ENCODE measurements at places on chromosomes 7 and 10.

GRCh38 chr7:82615527-82615926, 171.9 kb upstream of the CACNA2D1 start:
- DNase-seq, result no peak

- DNase-seq, result no peak
Measured at GRCh38 chr10:131771634-131772358, 129.0 kb upstream of the PPP2R2D start.

- DNase-seq, result peak; percentile 57
Measured at GRCh38 chr7:2732959-2733584, 45.1 kb downstream of the AMZ1 start.

DNA sequence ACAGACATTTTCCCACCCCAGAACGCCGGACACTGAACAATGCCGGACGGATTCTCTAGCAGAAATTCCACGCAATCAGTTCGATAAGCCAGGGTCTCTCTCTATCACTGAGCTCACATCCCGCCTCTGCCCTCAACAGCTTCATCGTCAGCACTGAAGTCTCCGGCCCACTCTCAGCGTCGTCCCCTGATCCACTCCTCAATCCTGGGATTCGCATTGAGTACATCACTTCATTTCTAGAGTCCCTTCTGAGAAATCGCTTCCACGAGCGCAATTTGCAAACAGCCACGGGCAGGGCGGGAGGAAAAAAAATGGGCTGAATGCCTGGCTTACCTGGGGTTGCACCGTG, 365 bp downstream of the YME1L1 start:
- no peak for DNase-seq

- DNase-seq, result no peak
Measured at GRCh38 chr10:6995341-6995740, 415.3 kb upstream of the PRKCQ start.

DNA sequence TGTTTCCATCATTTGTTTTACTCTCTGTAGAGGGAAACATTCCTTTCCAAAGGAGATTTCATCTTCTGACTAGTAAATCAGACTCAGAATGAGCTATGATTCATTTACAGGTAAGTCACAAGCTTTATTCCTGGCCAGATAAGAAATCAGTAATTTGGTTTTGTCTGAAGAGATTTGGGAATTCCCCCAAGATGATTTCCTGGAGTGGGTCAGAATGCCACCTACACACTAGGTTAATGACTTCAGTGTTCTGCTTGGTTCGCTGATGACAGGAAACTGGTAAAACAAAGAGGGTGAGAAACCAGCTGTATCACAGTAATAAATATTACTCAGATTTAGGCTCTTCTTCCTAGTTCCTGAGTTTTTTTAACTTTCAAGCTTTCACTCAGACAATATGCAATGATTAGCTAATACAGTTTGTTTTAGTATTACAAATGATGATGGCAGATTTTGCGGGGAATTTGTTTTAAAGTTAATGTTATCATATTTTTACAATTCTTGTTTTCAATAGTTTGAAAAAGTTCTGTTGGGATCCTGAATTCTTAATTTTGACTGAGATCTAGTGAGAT, 8.3 kb upstream of the ASZ1 start:
- DNase-seq, result no peak

DNA sequence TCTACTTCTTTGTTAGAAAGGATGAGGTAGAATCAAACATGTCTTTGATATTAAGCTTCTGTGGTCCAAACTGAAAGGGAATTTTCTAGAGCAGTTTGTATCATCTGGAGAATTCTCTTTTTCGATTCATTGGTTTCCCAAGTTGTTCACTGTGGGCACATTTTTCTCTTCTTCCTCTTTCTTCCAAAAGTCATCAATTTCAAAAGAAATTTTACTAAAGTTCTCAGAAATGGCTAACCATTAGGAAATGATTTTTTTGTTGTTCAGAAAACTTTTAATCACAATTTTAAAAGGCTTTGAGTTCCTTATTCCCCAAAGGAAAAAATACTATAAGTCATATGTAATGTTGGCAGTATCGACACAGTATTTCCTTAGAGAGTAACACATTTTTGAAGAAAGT, 28.3 kb upstream of the CCDC6 start:
- DNase-seq, result no peak

GRCh38 chr10:92790440-92790839, 57.9 kb upstream of the EXOC6 start:
- DNase-seq, result no peak

- DNase-seq, result no peak
Measured at GRCh38 chr7:138292951-138293350, 167.1 kb upstream of the TRIM24 start.

- DNase-seq, result no peak
Measured at GRCh38 chr7:116630357-116630756, 41.6 kb upstream of the MET start.

DNA sequence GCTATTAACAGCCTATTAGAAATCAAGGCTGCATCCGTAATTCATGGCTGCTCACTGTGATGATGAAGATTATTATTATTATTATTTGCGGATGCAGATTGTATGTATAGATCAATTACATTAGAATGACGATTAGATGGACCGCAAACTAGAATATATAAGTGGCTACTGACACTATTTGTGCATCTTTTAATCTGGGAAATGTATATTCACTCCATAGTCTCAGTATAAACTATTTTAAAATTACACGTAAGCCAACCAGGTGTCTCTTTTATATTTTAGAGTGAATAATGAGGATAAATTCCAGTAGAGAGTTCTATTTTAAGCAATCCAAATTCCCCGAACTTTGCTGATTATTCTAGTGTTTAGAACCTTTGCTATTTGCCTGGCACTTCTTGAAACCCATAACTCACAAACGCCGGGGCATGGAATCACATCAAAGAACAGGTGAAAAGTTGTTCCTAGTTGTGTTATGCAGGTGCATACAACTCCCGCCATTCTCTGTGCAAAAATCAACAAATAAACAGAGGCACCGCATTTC, 509 bp upstream of the ING3 start:
- DNase-seq, result no peak

- no peak for DNase-seq
Measured at GRCh38 chr10:132946311-132946710, 3.9 kb upstream of the CFAP46 start.

GRCh38 chr10:35208949-35209613, 82.4 kb downstream of the CREM start:
- DNase-seq, result no peak

GRCh38 chr7:17580141-17580540, 281.7 kb downstream of the AHR start:
- peak; percentile 1 for DNase-seq

DNA sequence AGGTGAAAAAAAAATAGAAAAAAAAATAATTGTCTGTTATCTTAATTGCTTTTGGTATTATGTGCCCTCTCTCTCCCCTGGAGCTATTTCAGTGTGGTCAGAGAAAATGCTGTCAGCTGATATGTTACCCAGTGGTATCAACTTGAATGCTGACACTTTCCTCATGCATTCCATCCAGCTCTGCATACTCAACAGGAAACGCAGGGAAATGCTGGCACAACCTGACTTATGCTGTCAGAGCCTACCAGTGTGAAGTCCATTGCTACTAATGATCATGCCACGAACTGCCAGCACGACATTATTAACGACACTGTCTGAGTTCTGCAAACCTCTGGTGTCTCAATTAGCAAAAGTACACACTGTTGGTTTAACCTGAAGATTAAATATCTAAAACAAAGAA, 182.8 kb downstream of the ZWINT start:
- no peak for DNase-seq

DNA sequence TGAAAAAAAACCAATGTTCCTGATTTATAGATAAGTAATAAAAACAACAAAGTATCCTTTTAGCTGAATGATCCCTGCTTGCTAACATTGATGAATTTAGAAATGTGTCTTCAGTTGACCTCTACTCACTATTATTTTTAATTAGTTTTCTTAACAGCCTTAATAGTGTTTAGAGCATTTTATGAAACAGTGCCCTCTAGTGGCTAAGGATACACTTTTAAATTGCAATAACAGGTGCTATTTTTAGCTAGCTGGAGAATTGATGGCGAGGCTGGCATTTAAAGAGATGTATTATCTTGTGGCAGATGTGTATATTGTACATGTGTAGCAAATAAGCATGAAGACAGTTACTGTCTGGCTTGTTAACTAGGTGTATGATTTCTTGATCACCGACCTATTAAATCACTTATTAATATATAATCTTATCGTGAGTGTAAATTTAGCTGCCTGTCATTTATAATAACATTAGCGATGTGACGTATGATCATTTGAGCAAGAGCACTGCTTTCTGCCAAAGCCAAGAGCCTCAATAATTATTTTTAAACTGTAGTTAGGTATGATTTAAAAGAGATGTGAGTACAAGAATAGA, 451.9 kb downstream of the DPP6 start:
- DNase-seq, result no peak

GRCh38 chr7:131550846-131551245, 5.6 kb downstream of the PODXL start:
- no peak for DNase-seq

- DNase-seq, result peak; percentile 50
Measured at GRCh38 chr10:100998183-100998990, 1.2 kb upstream of the LZTS2 start.

DNA sequence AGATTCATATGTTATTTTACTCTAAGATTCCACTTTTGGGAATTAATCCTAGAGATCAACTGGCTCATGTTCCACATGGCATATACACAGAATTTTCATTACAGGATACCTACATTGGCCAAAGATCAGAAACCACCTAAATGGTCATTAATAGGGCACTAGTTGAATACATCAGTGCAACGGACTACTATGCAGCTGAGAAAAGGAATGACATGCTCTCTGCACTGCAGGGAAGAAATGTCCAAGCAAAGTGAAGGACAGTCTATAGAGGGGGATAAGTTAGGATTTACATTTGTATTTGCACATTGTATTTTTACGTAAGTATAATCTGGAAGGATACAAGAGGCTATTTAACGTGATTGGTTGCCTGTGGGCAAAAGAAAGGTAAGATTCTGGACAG, 67.7 kb upstream of the PRLHR start:
- DNase-seq, result no peak

DNA sequence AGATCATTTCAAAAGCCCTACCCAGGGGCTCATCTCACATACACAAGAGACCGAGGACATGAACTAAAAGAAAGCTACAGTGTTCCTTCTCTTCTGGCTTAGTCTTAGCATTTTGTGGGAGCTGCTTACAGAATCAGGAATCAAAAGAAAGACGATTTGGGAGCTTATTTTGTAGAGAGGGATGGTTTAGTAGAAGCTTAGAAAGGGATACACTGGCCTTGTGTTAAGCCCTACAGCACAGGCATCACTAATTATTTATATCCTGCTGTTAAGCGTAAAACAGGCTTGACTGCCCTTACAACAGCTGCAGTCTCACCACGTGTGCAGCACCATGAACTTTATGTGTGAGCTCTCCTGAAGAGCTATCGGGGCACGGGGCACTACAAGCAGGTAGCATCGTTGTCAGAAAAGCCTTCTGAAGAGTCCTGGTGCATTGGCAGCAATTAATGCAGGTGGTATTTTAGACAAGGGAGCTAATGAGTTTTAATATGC, 798.3 kb downstream of the NXPH1 start:
- DNase-seq, result no peak

GRCh38 chr7:22039670-22040069, 94.0 kb upstream of the CDCA7L start:
- DNase-seq, result no peak

DNA sequence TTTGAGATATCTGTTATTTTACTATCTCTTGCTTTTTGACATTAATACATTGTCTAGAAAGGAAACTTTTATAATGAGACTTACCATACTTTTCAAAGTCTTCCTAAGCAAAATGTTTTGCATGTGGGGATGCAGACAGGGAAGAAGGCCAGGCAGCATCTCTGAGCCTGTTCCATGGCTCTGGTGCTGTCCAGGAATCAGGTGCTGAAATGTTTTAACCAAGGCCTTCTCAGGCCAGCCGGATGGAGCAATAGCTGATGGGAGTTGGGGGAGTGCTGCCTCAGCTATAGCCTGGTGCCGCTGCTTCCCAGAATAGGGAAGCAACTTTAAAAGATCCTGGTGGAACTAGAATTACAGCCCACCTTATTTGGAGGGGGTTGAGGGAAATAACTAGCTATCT, 38.5 kb downstream of the CRTAC1 start:
- no peak for DNase-seq
